CD4-positive, alpha-beta T cell treated with Interleukin-4 for 4 hours (primary cell): ENCODE measurements at places on chromosomes 7 and 10.

DNA sequence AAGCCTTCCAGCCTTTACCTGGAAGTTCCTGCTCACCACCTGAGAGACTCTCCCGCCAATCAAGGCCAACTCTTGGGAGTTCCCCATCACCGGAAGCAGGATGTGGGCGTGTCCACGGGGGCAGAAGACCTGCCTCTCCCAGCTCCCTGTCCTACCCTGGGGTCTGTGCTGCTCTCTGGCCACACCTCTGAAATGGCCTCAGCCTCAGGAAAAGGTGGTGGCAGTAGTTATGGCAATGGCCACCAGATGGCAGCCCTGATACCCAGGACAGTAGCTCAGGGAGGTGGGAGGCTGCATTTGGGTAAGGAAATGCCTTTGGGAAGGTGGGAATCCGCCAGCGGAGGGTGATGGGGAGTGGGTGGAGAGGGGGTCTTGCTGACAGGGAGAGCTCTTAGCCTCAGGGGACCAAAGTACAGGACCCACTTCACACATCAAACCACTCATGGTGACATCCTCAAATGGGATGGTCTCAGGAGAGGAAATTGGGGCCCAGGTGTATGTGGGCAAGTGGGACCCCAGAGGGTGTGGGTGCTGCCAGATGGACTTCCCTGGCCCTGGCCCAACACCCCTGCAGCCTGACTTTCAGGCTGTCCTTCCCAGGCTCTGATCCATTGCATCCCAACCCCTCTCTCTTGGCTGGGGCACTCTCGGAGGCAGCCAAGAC is 33.9 kb downstream of the KAZALD1 start:
- DNase-seq, result peak; percentile 65

DNA sequence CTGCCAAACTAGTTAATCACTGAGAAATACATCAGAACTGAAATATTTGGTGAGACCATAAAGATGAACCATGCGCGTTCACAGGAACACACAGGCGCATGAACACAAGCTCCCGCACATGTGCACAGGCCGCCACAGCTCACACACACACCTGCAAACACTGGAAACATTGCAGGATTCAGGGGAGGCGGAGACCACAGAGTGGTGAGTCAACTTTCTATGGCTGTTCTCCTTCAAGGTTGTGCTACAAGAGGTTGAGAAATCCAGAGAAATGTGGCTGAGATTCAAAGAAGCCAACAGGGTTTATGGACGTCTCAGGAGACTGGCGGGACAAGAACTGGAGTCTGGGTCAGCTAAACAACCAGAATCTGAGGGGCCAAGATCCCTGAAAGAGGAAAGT is 17.8 kb downstream of the ESYT2 start:
- DNase-seq, result peak; percentile 64

GRCh38 chr7:22351329-22351692 is 5.6 kb downstream of the RAPGEF5 start:
- no peak for DNase-seq

DNA sequence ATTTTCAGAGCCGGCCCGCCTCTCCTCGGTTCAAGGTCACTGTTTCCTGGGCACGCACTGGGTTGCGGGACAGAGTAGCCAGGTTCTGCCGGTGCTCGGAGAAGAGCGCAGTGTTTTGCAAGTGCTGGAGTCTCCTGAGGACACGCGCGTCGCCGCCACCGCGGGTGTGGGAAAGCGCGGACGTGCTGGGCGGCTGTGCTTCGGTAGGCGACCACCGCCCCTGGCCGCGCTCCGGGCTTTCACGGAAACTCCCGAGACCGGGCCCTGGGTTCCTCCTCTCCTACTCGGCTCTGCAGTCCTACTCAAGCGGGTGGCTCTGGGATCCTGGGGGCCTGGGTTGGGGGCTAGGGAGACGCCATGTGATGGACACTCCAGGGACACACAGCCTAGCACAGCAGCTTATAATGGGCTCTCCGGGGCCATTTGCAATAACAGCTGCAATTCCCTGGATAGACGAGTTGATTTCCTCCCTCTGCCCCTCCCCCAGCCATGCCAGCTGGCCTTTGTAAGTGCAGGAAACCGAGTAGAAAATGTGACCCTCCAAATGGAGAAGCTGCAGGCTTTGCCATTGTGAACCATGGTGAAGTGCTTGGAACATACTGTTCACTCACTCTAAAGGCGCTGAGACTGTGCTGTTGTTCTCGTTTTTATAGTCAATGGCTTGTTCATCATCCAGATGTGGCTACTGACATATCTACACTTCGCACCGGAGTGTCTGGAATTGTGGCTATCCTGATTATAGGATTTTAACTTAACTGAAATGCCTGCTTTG is 2.1 kb downstream of the FRAT1 start:
- DNase-seq, result no peak

DNA sequence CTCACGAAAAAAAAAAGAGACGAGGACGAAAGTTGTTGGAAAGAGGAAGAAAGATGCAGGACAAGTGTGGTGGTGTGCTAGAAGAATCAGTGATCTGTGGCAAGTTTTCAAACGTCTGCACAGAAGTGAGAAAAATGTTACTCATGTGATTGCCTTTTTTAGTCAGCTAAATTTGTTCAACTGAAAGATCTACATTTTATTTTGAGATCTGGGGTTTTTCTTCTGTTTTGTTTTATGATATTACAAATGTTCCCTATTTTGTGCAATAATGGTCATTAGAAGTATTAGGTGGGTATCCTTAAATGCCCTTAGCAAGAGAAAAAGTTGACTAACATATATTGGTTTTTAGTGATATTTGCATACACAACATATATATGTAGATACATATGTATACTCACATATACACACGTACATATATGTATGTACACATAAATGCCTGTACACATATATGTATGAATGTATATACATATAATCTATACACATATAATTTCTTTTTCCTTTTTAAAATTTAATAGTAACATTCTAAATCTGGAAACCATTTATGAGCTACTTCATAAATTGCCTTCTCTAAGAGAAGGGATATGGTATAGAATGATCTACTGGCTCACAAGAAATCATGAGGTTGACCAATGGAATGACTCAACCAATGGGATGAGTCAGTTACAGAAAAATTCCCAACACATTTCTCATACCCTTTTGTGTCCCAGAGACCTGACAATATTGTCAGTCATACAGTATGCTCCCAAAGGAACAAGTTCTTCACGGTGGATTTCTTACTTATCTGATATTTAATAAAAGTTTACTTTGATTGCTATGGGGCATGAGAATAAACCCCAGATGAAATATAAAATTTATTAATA is 38.4 kb downstream of the SLC39A12 start:
- DNase-seq, result no peak

- DNase-seq, result no peak
Measured at GRCh38 chr7:106962751-106963150, 81.8 kb upstream of the PRKAR2B start.

DNA sequence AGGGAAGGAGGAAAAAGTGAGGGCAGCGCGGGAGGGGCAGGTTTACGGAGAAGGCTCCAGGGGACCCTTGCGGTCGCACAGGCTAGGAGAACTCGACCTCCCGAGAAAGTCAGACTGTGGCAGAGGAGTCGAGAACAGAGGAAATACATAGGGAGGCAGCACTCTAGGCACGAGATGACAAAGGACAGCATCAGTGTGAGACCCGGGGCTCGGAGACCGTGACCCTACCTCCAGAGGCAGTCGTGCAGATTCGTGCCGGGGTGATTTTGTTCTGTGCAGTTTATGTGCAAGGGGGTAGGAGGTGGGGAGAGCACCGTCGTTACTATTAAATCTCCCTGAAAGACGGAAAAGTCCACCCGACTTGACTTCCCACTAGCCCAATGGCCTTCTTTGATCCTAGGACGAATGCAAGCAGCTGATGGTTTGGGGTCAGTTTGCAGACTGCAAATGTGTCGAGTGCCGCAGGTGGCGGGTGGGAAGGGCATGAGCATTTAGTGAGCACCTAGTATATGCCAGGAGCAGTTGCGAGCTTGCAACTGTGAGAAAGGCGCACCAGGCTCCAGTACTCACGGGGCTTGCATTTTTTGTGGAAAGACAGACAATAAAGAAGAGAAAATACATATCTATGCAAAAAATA is 674 bp upstream of the OSBPL3 start:
- peak; percentile 49 for DNase-seq

DNA sequence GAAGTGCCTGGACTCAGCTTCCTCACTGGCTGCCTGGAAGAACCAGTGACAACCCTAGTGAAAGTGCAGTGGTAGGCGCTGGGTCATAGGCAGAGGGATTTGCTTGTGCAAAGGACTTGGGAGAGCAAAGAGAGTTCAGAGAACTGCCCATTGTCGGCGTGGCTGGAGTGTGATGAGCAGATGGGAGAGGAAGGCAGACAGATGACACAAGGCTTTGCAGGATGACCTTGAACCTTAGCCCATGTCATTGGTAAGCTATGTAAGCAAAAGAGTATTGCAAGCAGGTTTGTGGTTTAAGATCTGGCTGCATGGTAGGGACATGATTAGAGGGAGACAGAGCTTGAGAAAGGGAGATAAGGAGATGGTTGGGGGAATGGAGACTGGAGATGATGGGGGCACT is 35.3 kb upstream of the NOBOX start:
- DNase-seq, result no peak

GRCh38 chr7:45657136-45657889 is 83.1 kb downstream of the ADCY1 start:
- DNase-seq, result no peak

DNA sequence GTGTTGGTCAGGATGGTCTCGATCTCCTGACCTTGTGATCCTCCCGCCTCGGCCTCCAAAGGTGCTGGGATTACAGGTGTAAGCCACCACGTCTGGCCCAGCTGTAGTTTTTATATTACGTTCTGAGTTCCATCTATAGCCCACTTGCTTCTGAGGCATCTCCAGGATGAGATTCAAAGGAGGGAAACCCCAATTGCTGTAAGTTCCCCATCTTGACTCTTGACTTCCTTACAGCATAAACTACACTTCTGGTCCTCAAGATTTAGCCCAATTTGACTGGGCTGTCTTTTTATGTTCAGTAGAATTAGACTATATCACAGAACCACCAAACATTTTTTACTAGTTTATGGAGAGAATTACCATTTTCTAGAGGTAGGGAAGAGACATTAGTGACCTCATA is 44.3 kb downstream of the CCM2 start:
- DNase-seq, result no peak

DNA sequence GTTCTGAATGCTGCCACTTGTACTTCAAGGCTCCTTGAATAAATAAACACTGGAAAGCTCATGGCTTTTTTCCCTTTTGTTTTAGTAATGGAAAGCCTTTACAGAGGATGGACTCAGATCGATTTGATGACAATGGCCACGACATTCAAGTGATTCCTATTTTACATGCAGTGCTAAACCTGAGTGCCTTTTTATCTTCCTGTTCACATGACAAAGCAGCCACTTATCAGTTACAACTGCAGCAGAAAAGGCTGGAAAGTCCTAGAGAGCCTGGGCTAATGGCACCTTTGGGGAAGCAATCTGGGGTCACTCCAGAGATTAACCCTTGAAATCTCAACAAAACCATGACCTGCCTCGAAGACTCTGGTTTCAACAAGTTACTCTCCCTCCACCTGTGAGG is 249.0 kb upstream of the AUTS2 start:
- DNase-seq, result no peak

DNA sequence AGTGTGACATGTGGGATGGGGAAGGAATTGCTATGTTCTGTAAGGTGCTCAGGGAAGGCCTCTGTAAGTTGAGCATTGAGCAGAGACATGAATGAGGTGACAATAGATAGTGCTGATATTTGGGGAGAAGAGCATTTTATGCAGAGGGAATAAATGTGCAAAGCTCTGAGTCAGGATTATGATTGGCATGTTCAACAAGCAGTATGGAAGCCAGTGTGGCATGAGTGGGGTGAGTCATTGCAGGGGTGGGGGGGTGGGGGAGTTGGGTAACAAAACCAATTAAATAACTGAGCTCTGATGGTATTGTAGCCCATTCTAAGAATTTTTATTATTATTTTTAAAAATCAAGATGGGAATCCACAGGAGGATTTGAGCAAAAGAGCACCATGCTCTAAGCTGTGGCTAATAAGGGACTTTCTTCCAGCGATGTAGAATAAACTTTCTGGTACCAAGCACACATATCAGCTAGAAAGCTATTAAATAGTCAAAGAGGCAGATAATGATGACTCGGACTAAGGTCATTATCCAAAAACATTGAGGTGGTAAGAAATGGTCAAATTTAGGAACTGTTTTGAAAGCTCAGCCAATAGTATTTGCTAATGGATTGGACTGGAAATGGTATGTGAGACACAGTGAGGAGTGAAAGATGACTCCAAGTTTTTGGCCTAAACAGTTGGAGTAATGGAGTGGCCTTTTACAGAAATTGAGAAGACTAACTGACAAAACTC is 96.4 kb downstream of the PRKG1 start:
- no peak for DNase-seq

DNA sequence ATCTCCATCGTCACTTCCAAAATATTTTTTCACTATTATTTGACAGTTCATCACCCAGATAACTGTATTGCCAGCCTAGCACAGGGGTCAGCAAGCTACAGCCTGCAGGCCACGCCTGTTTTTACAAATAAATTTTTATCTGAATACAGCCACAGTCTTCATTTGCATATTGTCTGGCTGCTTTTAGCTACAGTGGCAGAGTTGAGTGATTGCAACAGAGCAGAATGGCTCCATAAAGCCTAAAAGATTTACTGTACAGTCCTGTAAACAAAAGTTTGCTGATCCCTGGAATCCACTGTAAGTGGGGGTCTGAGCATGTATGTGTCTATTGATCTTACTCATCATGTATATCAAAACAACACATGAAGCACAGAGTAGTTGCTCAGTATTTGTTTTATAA is 45.9 kb upstream of the GNAI1 start:
- DNase-seq, result no peak

GRCh38 chr10:9222917-9223316 is 1168.4 kb downstream of the GATA3 start:
- DNase-seq, result no peak

DNA sequence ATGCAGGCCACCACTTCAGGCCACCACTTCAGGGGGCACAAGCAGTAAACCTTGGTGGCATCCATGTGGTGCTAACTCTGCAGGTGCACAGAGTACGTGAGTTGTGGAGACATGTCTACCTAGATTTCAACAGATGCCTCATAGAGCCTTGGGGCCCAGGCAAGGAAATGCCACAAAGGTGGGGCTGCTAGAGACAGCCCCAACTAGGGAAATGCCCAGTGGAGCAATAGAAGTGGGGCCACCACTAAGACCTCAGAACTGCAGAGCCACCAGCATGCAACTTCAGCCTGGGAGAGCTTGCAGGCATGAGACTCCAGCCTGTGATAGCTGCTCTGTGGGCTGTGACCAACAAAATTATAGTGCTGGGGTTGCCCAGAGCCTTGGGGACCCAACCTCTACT is 107.6 kb downstream of the DNAJC1 start:
- no peak for DNase-seq
